ENCODE measurements at places on chromosomes 2 and 18.

DNA sequence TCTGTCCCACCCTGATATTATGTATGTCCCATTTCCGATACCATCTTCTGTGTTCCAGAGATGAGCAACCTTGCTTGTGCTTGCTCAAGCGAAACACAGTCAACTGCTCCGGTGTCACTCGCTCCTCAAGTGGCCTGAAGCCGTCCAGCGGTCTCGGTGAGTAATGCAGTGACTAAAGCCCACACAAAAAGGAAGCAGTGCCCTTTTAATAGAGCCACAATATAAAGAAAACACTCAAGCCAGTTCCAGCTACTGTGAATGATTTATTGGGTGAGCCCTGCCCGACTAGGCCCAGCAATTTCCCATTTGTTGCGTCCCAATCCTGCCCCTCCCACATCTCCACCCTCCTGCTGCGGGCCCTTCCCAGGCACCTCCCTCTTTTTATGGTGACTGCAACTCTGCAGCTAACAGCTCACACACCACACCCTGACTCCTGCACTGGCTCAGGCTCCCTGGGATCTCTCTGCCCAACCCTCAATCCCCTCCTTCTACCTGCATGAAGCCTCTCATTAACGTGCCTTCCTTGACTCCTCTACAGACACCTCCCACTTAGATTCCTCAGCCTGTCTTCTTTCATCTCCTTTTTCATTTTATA is 44.2 kb upstream of the DSC1 start:
- peak; percentile 50 for DNase-seq

GRCh38 chr2:29281086-29281915 is 166.1 kb downstream of the CLIP4 start:
- DNase-seq = no peak

DNA sequence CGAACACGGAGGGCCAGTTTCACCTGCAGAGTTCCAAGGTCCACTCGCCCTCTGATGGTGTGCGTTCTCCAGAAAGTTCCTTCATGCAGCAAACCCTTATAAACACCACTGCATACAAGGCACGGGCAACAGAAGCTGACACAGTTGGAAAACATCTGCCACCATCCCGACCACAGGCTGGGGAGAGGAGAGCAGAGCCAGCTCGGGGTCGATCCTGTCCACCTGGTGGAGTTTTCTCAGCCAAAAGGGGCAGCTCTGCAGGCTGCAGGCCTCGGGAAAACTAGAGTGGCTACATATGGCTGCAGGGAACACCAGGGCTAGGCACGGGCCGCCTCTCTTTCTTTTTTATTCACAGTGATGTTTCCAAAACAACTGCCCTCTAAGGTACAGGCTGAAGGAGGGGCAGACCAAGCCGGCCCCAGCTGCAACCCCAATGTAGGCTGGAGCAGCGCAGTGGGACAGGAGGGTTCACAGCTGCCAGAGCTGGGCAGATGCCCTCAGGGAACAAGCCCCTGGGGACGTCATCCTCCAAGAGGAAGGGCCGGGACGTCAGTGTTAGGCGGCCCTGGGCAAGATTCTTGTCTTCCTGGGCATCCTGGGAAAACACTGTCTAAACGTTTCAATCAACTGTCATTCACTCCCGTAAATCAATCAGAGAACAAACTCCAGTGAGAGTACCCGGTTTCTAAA is 274.7 kb downstream of the TWIST2 start:
- no peak for DNase-seq

GRCh38 chr18:48612917-48613316 is 74.1 kb downstream of the CTIF start:
- DNase-seq = no peak

DNA sequence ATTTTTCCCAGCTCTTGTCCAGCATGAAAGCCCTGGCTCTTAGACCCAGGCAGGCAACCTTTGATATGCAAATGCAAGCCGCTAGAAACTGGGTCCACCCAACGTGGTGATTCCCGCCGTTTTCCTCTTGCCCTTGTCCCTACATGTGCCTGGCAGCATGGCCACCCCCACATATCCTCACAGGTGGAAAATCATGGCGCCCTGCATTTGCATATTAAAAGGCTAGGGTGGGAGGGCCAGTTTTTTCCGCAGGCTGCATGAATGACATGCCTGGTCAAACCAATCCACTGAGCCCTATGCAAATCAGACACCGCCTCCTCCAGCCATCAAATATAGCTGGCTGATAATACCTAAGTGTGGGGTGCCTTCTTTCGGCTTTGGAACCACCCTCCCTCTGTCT is 1091.8 kb upstream of the NXPH2 start:
- DNase-seq = no peak

DNA sequence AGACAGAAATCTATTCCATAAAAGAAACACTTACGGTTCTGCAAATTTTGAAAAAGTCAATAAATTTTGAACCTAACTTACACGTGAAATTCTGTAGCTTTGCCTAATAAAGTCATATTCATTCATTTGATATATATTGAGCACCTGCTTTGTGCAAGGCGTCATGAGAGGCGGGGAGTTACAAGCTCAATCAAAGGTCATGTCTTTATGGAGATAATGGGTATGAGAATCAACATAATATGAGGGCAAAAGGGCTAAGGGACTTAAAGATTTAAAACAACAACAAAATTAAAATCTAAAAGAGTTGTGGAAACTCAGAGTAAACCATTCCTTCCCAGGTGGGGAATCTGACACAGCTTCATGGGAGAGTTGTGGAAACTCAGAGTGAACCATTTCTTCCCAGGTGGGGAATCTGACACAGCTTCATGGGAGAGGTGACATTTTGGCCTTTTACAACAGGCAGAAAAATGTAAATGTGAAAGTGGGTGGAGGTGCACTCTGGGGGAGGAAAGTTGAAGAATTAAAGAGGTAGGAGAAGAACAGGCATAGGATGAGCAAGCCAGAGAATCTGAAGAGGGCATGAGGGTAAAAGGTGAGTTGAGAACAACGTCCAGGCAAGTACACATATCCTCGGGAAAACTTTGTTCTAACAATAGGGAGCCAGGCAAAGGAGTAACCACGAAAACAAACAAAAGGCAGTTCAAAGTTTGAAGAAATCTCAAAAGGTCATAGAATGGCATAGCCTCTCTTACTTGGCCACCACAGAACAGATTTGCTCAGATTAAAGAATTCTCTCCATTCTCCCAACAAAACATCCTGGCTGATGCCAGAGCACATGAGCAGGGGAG is 49.5 kb upstream of the CD226 start:
- DNase-seq = no peak

DNA sequence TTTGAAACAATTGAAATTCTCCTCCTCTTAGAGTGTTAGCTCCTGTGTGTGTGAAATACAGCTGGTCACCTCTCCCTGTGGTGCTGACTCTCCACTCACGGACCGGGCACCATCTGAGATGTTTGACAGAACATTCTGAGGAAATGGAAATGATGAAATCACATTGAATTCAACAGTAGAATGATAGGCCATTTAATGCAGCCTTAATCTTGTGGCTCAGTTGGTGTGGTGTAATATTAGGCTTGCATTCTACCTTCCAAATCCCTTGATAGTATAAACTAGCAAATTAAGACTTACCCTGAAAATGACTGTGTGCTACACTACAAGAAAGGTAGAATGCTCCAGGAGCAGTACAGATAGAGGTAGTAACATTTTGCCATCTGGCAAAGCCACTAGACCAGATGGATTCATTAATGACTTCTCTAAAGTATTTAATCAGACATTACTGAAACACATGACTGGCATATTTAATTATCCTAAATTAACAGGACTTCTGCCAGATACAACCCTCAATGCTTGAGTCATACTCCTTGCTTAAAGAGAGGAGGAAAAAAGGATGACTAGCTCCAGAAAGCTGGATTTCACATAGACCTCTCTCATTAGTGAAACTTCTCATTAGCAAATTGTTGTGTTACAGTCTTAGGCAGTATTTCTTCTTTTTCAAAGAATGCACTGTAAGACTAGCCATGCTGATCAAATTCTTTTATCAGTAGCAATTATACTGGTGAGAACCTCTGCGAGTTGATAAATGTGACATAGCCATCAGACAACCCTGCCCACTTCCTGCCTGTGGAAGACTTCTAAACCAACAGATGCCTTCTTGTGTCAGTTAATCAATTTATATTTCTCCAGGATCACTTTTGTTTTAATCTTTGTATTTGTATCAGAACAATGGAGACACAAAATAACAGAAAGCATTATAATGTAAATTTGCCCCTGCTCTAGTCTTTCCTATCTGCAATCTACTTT is 80.6 kb downstream of the EML6 start:
- no peak for DNase-seq

DNA sequence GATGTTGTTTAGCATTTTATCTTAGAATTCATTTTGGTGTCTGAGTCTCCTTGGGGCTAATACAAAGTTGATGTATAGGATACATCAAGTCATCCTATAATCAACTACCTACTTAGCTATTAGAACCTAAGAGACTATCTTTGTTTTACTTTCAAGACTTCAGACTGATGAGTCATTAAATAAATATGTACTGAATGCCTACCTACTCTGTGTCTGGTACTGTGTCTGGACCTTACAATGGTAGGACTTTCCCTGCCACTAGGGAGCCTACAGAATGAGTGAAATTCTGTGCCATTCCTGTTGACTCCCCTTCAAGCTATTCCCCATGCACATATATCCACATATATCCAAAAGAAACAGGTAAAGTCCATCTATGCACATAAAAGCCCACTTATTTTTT is 114.5 kb downstream of the ERBB4 start:
- DNase-seq = no peak

- no peak for DNase-seq
These were observed 237.9 kb upstream of the MMADHC start for GRCh38 chr2:149825473-149825872.

DNA sequence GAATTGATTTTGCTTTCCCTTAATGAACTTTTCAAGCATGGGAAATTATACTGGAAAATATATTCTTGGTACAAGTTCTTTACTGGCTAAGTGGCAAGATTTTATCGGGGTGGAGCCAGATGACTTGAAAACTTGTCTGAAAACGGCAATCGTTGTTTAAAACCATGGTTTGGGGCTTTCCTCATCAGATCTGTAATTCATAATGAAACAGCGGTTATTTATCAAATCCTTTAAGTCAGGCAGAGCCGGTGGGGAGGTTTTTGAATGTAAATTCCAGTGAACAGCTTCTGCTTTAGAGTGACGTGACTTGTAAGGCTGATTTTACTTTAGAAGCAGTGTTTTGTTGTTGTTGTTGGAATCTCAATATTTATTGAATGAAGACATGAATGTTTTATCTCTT is 2.6 kb downstream of the SEC11C start:
- peak; percentile 58 for DNase-seq

- DNase-seq = no peak
These were observed at the start of gene MYO3B for GRCh38 chr2:170177950-170178781. Gene MYO3B, plus strand, starts transcription at chr2:170178147. Its CDS starts 141 bp downstream, at chr2:170178288.

GRCh38 chr2:200131307-200131706 is 175.2 kb upstream of the SPATS2L start:
- DNase-seq = no peak

Data from GM20000 (cell line).